ENCODE measurements at places on chromosomes 6 and 20.

GRCh38 chr6:114276783-114277182, 66.0 kb downstream of the HS3ST5 start:
- DNase-seq, result no peak

GRCh38 chr6:116144605-116145004, 18.7 kb upstream of the COL10A1 start:
- DNase-seq, result no peak

GRCh38 chr6:14910692-14911547, 334.9 kb upstream of the JARID2 start:
- no peak for DNase-seq

DNA sequence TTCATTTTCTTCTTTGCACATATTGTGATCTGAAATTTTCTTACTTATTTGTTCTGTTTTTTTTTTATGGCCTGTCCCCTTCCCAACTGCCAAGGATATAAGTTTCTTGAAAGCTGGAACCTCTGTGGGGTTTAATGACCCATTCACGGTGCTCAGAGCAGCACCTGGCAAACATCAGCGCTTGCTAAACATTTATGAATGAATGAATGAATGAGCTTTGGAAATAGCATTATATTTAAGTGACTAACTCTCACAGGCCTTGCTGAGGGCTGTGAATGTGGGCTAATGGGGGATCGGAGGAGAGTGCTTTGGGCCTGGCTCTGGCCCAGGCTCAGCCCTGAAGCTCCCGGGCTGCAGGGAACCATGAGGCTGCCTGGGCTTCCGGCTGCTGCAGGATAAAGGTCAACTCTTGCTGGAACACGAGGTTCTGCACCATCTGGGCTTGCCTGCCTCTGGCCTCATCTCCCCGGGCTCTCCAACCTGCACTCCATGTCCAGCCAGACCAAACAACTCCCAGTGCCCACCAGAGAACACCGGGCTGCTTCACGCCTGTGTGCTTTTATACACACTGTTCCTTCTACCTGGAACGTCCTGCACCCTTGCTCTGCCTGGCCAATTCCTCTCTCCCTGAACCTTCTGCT, 14.6 kb upstream of the ARMC12 start:
- DNase-seq, result no peak

DNA sequence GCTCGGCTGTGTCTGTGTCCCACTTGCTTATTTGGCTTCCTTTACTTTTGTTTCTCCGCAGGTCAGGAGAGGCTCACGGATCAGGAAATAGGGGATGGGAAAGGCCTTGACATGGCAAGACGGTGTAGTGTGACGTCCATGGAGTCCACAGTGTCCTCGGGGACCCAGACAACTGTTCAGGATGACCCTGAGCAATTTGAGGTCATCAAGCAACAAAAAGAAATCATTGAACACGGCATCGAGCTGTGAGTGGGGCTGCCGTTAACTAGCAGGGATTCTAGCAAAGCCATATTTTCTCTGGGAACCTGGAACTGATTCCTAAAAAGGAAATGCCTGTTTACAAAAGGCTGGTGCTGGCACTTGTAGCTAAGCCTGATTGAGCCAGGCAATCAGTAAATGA, 54.4 kb downstream of the ARFGEF2 start:
- no peak for DNase-seq
